G401 (cell line): ENCODE measurements at places on chromosomes 3 and 15.

DNA sequence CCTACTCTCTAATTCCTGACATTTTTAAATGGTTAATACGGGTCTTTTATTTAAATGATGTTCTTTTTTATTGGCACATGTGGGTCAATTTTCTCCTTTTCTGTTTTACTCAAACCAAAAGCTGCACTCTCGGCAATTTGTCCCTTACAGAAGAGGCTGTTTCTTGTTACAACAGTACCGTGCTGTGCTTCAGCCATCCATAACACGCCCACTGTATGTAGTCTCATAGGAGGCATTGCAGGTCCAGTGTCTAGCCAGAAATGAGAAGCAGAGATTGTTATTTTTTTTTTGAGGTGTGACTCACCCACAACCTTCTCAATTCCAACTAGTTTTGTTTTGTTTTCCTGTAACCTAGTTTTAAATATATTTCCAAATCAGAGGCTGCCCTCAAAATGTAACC, 164.6 kb downstream of the GMNC start:
- DNase-seq = no peak

- peak; percentile 36 for DNase-seq
These were observed 73.2 kb downstream of the CHDH start for GRCh38 chr3:53773021-53773436.

GRCh38 chr3:120182613-120183511, 88.6 kb upstream of the GSK3B start:
- no peak for DNase-seq

DNA sequence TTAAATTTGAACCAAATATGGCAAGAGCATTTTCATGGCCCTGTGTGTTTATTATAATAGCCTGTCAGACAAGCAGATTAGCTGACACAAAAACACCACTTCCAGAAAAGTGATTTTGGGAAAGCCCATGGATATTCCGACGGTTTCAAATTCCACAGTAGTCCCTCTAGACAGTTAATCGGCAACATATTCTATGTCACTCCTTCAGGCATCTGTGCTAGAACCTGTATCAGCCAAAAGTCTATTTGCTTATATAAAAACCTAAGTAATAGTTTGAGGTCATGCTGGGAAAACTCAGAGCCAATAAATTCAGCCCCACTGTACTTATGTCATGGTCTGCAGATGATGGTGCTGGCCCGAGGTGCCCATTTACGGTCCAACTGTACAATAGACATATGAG, 110.2 kb upstream of the ARHGEF26 start:
- no peak for DNase-seq

- no peak for DNase-seq
These were observed 9.6 kb upstream of the ATP13A3 start for GRCh38 chr3:194496217-194496919.

DNA sequence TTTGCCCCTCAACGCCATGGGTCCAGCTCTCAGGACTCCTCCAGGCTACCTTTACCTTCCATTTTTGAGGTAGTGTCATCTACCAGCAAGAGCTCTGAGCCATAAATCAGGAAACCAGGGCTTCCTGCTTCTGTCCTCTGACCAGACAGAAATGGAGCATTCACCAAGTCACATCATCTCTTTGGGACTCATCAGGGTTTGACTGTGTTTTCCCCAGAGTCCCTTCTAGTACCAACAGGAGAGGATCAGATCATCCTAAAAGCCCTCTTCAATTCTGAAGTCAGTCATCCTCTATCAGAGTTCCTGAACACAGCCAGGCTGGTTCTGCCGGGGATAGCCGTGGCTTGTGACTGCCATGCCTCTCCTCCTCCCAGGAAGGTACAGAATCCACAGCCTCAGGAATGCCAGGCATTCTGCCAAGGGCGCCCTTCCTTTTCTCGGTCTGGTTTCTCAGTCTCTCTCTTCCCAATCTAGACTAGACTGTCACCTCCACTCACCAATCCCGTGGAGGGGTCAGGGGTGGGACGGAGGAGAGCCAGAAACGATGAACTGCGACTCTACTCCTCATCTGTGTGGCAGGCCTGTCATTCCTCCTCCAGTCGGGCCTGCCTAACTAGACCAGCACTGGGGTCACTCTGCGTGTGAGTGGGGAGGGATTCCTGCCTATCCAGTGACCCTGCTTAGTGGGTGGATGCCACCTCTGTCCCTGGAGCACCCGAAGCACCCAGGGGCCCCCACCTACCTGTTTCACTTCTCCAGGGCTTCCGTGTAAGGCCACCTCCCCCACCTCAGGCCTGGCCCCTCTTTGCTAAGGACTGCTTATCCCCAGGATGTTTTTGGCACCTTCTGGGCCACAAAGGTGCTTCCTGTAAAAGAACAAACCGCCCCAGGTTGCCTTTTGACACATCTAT, 30.9 kb downstream of the CCNL1 start:
- DNase-seq = no peak

DNA sequence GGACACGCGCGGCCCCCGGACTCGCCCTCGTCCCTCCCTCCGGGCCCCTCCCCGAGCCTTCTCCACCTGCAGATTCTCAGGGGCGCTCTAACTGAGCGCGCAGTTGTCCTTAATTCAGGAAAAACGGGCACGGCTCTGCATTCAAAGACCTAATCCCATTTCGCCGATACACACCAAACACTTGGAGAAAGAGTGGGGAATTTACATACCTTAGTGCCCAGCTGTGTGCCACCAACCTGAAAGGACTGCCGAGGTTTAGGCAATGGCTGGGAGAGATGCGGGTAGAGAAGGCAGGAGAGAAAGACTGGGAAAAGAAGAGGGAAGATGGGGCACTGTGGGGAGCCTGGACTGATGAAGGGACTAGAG, 21.8 kb downstream of the IGDCC3 start:
- peak; percentile 70 for DNase-seq

- DNase-seq = peak; percentile 87
These were observed 1.1 kb downstream of the FAM131A start for GRCh38 chr3:184338511-184338945.

GRCh38 chr15:44836094-44836493, 99.8 kb downstream of the TRIM69 start:
- no peak for DNase-seq

GRCh38 chr3:150703299-150703755, 393 bp downstream of the ERICH6 start:
- DNase-seq = peak; percentile 45

- no peak for DNase-seq
These were observed 2.7 kb downstream of the SLC6A20 start for GRCh38 chr3:45793482-45794176.

DNA sequence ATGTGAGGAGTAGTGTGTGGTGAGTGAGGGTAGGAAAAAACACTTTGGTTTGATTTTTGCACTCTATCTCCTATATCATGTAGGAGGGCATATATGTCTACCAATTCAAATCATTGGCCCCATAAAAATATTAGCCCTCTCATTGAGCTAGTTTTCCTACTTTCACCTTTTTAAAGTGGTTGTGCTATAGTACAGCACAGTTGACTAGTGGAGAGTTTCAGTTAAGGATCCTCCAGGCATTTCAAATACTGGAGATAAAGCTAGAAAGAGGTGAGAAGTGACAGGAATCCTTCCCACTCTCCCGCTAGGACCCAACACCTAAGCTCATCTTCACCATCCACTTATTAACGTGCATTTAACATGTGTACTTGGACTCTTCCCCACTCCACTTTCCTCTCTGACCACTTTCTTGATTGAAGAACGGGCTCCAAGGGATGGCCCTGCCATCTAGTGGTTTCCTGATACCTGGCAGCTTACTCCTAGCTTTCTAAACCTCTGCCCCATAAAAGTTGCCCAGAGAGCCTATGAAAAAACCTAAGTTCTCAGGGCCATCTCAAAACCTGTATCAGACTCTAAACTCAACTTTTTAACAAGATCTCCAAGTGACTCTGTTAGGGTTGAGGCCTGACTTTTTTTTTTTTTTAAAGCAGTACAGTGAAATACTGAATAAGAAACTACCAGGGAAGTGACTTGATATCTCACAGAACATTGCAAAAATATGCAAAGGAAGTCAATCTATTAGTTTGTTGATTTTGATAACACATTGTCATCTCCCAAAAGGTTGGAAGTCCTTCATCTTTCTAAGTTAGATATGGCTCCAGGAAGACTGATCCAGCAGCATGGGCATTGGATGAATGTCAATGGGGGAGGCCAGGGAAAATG, 17.9 kb downstream of the IL12A start:
- DNase-seq = peak; percentile 84

- peak; percentile 87 for DNase-seq
These were observed 6.3 kb downstream of the RPP25 start for GRCh38 chr15:74950078-74950908.

DNA sequence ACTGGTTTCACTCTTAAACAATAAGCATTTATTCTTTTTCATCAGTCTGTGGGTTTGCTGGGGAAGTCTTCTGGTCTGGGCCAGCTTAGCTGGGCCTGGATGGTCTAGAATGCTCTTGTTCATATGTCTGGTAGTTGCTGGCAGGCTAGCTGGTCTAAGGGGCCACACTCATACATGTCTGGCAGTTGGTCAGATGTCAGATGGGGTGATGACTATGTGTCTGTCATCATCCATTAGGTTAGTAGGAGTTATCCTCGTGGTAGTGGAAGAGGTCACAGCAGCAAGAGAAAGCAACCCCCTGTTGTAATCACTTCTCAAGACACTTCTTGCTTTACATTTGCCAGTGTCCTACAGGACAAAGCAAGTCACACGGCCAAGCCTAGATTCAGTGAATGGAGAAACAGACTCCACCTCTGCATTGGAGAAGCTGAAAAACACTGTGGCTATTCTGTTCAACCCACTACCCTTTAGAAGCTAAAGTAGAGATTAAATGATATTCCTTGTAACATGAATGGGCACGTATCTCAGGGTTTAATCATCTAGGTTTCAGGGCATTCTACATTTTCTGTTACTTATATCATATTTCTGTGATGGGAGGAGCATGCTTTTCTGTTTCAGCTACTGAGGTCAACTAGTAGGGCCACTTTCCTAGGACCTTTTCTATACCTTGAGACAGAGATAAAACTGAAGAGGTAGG, 5.5 kb upstream of the ARID3B start:
- DNase-seq = no peak

- DNase-seq = no peak
These were observed 22.6 kb downstream of the SLC51A start for GRCh38 chr3:196238612-196239560.

GRCh38 chr15:26178640-26179220, 315.6 kb upstream of the ATP10A start:
- DNase-seq = no peak

DNA sequence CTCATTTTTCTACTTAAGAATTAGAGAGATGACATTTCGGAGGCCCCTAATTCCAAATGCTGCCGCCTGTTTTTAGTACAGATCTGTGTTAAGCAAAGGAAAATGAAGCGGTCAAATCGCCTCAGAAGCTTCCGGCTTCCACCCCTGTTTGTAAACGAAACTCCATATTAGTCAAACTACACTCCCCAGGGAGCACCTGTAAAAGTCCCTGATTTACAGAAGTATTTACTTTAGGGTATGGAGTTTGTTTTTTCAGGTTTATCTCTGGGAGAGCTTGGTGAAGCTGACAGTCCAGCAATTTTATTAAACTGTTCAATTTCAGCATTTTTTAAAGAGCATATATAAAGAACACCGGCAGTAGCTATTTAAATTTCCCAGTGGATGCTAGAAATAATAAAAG, 319.8 kb downstream of the FHIT start:
- no peak for DNase-seq

GRCh38 chr3:50237133-50237651, 1.2 kb downstream of the GNAI2 start:
- DNase-seq = no peak

DNA sequence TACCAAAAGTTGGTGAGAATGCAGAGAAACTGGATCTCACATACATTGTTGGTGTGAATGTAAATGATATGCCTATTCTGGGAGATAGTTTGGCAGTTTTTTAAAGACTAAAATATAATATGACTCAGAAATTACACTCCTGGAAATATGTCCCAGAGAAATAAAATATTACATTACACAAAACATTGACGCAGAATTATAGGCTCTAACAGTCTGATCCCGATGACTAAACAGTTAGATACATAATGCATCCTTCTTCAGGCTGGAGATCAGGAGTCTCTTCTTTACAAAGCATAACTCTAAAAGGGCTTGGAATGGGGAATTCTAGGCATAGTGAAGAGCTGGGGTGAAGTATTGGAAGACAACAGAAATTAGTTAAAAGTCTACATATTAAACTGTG, 586.2 kb upstream of the NECTIN3 start:
- DNase-seq = no peak

DNA sequence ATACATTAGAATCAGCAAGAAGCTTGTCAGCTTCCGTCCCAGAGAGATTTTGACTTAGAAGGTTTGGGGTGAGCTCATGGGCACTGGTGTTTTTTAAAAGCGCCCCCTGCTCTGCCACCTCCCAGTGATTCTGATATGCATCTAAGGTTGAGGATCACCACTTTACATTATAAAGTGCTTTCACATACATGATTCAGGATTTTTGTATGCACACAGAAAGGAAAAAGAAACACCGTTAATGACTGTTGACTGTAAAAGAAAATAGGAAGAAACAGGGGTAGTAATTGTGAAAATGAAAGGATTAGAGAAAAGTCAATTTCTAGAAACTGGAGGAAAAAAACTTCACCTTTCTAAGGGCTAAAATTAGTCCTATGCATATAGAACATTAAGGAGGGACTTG, 104.9 kb upstream of the ZBED2 start:
- DNase-seq = no peak

GRCh38 chr3:143315766-143316165, 196.2 kb downstream of the CHST2 start:
- no peak for DNase-seq

GRCh38 chr3:33144433-33144832, 30.6 kb downstream of the CRTAP start:
- no peak for DNase-seq

DNA sequence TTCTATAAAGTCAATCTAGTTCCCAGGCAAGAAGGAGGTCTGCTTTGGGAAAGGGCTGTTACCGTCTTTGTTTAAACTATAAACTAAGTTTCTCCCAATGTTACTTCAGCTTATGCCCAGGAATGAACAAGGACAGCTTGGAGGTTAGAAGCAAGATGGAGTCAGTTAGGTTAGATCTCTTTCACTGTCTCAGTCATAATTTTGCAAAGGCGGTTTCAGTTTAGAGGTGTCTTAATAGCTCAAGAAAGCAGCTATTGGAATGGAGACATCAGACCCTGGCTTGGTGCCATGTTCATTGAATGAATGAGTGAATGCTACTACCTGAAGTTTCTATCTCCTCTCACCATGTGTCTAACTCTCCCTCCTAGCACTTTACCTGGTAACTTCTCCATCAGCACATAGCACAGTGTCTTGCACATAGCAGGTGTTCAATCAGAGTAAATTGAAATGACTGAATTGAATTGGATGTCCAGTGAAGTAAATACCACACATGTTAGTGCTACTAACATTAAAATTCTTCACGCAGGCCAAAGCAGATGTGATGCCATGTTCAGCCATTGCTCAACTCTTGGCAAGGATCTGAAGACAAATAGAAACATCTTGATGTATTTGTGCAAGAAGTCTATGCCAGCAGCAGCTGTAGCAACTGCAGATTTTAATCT, 28.2 kb downstream of the CLEC3B start:
- no peak for DNase-seq

DNA sequence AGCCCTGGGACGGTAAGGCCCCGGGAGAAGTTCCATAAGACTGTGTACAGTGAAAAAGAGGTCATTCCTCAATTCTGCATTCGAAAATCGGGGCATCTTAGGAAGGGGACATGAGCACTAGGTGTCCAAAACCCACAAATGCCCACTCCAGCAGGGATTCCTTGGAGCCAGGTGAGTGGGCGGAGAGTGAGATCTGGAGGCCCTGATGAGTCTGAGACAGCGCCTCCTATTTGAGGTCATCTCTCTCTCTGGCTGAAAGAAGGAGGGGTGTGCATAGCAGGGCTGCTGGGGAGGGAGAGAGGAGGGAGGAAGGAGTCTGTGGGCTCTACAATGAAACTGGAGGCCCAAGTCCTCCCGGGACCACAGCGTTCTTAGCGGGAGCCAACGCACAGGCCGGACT, 38.1 kb upstream of the LACTB start:
- no peak for DNase-seq
